ENCODE measurements at places on chromosomes 12 and 14. TPM values are rescaled to one million over a fixed set of nuclear protein-coding genes. Genes with fewer than 3 reads are reported as not detected.
A peak's percentile ranks its signal among the peaks of the same experiment; 100 is the strongest.

DNA sequence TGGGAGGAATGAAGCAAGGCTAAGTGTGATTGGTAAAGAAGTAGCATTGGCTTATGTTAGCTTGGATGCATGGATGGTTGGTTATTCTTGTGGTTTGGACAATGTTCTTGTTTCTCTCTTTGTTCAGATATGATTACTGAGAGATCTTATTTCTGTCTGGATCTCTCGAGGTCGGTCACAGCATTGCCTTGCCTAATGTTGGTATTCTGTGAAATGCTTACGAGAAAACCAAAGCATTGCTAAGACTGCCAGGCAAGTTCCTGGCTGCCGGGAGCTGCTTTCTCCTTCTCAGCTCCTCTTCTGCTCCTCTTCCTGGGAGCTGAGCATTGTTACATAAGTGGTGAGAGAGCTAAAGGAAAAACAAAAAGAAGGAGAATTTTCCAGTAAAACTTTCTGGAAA is 7.4 kb upstream of the RND1 start:
- H3K36me3 ChIP-seq: no peaks in the 10 kb centered on the region
- no peaks in the 10 kb centered on the region for H3K27me3 ChIP-seq
- H3K4me1 ChIP-seq: no peaks in the 10 kb centered on the region
- DNase-seq: no peak
- no peak overlapping the region for H3K27ac ChIP-seq
- H3K4me3 ChIP-seq: no peak overlapping the region

GRCh38 chr12:9710584-9711375 is 22.1 kb downstream of the CLECL1 start:
- H3K27ac ChIP-seq: no peak overlapping the region
- no peak for DNase-seq
- H3K4me1 ChIP-seq: no peaks in the 10 kb centered on the region
- H3K36me3 ChIP-seq: no peaks in the 10 kb centered on the region
- no peaks in the 10 kb centered on the region for H3K27me3 ChIP-seq
- H3K4me3 ChIP-seq: no peak overlapping the region

GRCh38 chr12:109752117-109753053 is 38.8 kb downstream of the FAM222A start:
- H3K4me3 ChIP-seq: no peak overlapping the region
- DNase-seq: no peak
- H3K27me3 ChIP-seq: no peaks in the 10 kb centered on the region
- no peaks in the 10 kb centered on the region for H3K36me3 ChIP-seq

DNA sequence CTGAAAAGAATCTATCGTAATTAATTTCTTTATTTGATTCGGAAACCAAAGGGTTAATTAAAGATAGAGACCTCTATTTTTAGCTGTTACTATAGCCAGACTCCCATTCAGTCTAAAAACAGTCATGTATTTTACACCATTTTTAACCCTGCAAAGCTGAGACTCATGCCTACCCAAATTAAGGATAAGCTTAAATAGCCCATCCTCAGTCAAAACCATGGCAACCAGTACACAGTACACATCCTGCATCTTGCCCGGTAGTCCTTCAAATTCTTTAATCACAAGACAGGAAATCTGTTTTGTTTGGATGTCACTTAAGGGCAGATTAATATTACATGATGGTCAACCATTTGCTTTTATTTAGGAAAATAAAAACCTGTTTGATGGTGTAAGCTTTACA is 25.5 kb upstream of the KCNK10 start:
- H3K4me3 ChIP-seq: no peak overlapping the region
- H3K27ac ChIP-seq: no peak overlapping the region
- H3K27me3 ChIP-seq: no peaks in the 10 kb centered on the region
- no peak for DNase-seq
- H3K36me3 ChIP-seq: no peaks in the 10 kb centered on the region
- H3K4me1 ChIP-seq: no peaks in the 10 kb centered on the region

DNA sequence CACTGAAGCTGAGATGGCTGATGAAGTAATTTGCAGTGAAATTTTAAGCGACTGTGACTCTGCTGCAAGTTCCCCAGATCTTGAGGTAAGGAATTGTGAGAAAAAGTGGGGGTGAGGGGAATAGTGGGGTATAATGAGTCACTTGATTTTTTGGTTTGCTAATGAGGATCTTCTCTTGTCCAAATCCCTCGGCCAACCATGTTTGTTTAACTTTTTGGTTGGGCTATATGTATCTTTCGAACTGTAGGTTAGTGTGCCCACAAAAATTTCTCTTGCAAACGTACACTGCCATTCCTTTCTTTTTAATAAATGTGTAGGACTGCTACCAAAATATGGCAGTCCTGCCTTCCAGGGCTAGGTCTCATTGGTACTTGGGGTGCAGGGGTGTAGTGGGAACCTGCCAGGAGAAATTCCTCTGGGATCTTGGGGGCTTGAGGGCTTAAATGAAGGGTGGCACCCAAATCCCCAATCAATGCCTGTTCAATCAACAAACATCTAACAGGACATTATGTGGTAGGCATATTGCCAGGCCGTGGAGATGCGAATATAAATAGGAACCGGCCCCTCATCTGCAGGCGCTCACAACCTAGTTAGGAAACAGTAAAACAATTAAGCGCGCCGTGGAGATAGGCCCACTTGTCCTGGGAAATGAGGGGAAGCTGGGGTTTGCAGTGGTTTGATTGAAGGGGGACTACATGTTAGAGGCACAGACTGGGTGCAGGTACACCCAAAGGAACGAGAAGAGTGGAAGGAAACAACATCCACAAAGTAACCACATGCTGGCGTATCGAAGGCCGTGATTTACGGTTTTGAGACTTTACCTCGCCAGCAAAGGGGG is 1.3 kb upstream of the PABPN1 start:
- peak overlapping the region; percentile 69 for H3K4me3 ChIP-seq
- H3K4me1 ChIP-seq: peaks cover 8% of the 10 kb centered on the region
- H3K36me3 ChIP-seq: peaks cover 17% of the 10 kb centered on the region

MAP3K9 gene
- 1.1 TPM for total RNA-seq

KRT79 gene
- total RNA-seq: not detected

ADGRD1 gene
- total RNA-seq: 37.0 TPM

All from thoracic aorta (tissue), 2 donors.